GM23338 (cell line): ENCODE measurements at places on chromosomes 12 and 14. TPM values are rescaled to one million over a fixed set of nuclear protein-coding genes. Genes with fewer than 3 reads are reported as not detected.

GRCh38 chr14:55500708-55501107 lies 60.3 kb upstream of the TBPL2 start:
- H3K36me3 ChIP-seq, result no peaks in the 10 kb centered on the region
- DNase-seq, result no peak
- H3K4me3 ChIP-seq, result no peak overlapping the region
- H3K4me1 ChIP-seq, result peaks cover 20% of the 10 kb centered on the region

DNA sequence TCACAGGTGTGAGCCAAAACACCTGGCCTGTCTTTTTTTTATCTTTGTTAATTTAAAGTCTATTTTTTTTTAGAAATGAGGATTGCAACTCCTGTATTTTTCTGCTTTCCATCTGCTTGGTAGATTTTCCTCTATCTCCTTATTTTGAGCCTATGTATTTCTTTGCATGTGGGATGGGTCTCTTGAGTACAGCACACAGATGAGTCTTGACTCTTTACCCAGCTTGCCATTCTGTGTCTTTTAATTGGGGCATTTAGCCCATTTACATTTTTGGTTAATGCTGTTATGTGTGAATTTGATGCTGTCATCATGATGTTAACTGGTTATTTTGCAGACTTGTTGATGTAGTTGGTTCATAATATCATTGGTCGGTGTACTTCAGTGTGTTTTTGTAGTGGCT lies 317.4 kb downstream of the IPO8 start:
- 0 out of 2 replicates have a peak, but pooled peaks cover 4% of the 10 kb centered on the region for H3K36me3 ChIP-seq
- no peak overlapping the region for H3K4me3 ChIP-seq
- H3K4me1 ChIP-seq, result no peaks in the 10 kb centered on the region
- H3K27ac ChIP-seq, result no peak overlapping the region

DNA sequence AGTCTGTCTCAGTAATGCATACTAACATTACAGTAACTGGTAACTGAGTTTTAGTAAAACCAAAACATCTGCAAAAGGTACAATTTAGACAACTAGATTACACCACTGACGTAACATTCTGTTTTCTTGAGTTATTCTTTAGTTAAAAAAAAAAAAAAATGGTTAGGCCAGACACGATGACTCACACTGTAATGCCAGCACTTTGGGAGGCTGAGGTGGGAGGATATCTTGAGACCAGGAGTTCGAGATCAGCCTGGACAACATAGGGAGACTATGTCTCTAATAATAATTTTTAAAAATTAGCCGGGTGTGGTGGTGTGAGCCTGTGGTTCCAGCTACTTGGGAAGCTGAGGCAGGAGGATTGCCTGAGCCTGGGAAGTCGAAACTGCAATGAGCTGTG lies 34.1 kb downstream of the AP5M1 start:
- no peak for DNase-seq
- H3K4me3 ChIP-seq, result no peak overlapping the region
- H3K27me3 ChIP-seq, result no peaks in the 10 kb centered on the region
- H3K36me3 ChIP-seq, result no peaks in the 10 kb centered on the region
- no peaks in the 10 kb centered on the region; the same call in 1 of the 2 replicates for H3K4me1 ChIP-seq

- H3K27ac ChIP-seq, result no peak overlapping the region
- peaks cover 47% of the 10 kb centered on the region for H3K4me1 ChIP-seq
- H3K27me3 ChIP-seq, result no peaks in the 10 kb centered on the region
- H3K4me3 ChIP-seq, result no peak overlapping the region
- H3K36me3 ChIP-seq, result no peaks in the 10 kb centered on the region
- DNase-seq, result no peak
These were observed 3.3 kb downstream of the FGD6 start for GRCh38 chr12:95213928-95214327.

DNA sequence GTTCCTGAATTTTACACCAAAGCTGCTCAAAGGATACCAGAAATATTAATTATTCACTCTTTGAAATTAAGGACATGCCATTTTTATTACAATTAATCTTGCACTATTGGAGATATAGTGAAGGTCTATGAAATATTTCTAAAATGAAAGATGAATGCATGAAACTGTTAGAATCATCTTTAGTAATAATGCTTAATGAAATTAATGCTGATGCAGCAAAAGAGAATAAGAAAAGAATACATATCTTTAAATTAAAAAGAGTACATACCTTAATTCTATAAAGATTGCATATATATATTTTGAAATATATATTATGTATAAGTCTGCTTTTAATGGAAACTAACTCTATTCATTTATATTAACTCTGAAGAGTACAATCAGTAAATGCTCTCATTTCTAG lies 236.0 kb downstream of the ALX1 start:
- H3K27ac ChIP-seq, result no peak overlapping the region
- H3K27me3 ChIP-seq, result no peaks in the 10 kb centered on the region

CLEC9A gene
- total RNA-seq, result not detected in 2 replicates

NPFF gene
- total RNA-seq, result 0.69 TPM in 1 of 2 replicates, not detected in the other

TPCN1 gene
- 12.2 and 14.4 TPM in 2 replicates for total RNA-seq
